Glutamatergic neuron (in vitro differentiated cells): ENCODE measurements at places on chromosomes 11 and 22. TPM values are rescaled to one million over a fixed set of nuclear protein-coding genes. Genes with fewer than 3 reads are reported as not detected.

GPHA2 gene
- total RNA-seq: not detected

PHETA2 gene
- 0.88 TPM for total RNA-seq

UBQLNL gene
- not detected for total RNA-seq

TRIM6 gene
- total RNA-seq: 0.64 TPM

SCUBE1 gene
- 25.8 TPM for total RNA-seq

A4GALT gene
- total RNA-seq: 61.4 TPM

BTBD18 gene
- not detected for total RNA-seq

DBX1 gene
- total RNA-seq: 0.29 TPM

CATSPER1 gene
- not detected for total RNA-seq

KRTAP5-1 gene
- not detected for total RNA-seq

TMEM45B gene
- total RNA-seq: 0.37 TPM

EFCAB6 gene
- 0.96 TPM for total RNA-seq

KRTAP5-9 gene
- total RNA-seq: 0.76 TPM

RPS13 gene
- total RNA-seq: 683 TPM

GRM5 gene
- not detected for total RNA-seq

USP2 gene
- total RNA-seq: 2.6 TPM

PIH1D2 gene
- 1.4 TPM for total RNA-seq

SUSD2 gene
- total RNA-seq: 123 TPM
